ENCODE measurements at places on chromosomes 13 and 19.

GRCh38 chr13:77969299-77969698 is 50.7 kb upstream of the EDNRB start:
- DNase-seq = no peak

DNA sequence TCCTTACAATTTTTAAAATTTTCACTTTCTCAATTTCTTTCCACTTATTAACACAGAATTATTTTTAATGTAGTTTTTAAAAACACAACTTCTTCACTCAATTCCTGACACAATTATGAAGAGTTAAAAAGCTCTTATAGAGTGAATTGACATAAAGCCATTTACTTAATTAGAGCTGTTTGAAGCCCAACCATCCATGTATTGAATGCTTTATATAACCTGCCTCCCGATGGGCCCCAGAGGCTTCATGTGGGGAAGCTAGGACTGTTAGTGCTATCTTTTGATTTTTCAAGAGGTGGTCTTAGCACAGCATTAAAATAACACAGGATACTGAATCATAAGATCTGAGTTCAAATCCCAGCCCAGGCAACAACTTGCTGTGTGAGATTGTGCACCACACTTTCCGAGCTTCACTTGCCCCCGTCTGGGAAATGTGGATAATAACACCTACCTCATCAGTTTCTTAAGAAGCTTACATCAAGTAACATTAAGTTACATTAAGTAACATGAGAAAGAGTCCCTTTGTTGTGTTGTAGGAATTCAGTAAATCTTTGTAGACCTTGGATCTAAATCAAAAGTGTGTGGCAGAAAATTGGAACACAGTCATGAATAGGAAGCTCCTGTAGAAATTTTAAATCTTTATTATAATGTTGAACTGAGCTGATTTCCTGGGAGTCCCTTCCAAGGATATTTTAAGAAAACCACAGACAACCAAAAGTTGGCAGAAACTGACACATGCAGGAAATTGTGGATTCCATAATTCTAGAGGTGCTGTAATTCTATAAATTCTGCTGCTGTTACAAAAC is 5.5 kb upstream of the ENOX1 start:
- DNase-seq = peak; percentile 13

GRCh38 chr13:112697756-112698655 is 8.2 kb downstream of the ATP11A start:
- no peak for DNase-seq

GRCh38 chr13:41554626-41555386 is 97.5 kb downstream of the RGCC start:
- DNase-seq = no peak

- DNase-seq = no peak
These were observed 377.7 kb downstream of the KCNRG start for GRCh38 chr13:50392977-50393376.

DNA sequence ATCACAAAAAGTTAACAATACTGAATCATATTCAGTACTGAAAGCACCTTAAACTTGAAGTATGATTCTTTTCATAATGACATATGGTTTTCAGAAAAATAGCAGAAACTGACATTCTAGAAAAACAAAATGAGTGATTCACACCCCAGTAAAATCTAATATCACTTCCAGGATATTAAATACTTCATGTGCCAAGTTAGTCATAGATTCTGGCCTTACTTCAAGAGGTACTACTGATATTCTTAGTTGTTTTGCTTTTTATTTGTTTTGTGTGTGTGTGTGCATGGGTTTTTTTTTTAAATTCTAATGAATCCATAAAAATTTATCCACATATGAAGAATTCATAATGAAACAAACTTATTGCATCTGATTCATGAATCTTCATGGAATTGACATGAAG is 207.9 kb upstream of the UFM1 start:
- no peak for DNase-seq

- peak; percentile 95 for DNase-seq
These were observed 811 bp upstream of the PRMT1 start for GRCh38 chr19:49676136-49676783.

DNA sequence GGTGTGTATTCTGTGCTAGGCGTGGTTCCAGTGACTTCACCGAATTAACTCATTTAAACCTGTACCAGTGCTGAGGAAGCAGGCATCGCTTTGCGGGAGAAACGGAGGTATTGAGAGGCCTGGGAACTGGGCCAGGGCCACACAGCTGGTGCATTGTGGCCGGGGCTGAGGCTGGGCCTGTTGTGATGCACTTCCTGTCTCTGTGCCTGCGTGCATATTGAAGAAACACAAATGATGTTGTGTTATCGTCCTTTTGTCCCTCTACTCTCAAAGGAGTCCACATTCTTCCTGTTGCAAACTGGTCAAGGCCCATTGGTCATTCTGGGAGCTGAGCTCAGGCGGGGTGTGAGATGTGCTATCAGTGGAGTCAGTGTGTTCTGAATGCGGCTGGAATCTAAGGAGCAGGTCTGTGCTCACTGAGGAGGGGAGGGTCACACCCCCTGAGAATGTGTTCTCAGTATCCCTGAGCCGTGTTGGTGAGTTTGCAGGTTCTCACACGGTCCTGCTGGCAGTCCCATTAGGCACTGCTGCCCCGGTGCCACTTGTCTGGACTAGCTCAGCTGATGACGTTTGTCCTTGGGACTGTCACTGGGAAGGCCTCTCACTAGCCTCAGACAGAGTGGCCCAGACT is 62.1 kb downstream of the ARHGEF7 start:
- DNase-seq = peak; percentile 68

- no peak for DNase-seq
These were observed 14.2 kb downstream of the FBXO46 start for GRCh38 chr19:45716359-45717130.

GRCh38 chr19:18183529-18183928 is 9.5 kb upstream of the MPV17L2 start:
- no peak for DNase-seq

- no peak for DNase-seq
These were observed 95.0 kb downstream of the LIG4 start for GRCh38 chr13:108120302-108120701.

DNA sequence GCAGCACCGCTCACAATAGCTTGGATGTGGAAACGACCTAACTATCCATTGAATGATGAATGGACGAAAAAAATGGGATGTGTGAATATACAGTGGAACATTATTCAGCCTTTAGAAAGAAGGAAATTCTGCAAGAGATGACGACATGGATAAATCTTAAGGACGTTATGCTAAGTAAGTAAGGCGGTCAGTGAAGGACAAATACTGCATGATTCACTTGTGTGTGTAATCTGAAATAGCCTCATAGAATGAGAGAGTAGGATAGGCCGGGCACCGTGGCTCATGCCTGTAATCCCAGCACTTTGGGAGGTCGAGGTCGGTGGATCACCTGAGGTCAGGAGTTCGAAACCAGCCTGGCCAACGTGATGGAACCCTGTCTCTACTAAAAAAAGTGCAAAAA is 25.4 kb upstream of the ZNF766 start:
- DNase-seq = no peak

DNA sequence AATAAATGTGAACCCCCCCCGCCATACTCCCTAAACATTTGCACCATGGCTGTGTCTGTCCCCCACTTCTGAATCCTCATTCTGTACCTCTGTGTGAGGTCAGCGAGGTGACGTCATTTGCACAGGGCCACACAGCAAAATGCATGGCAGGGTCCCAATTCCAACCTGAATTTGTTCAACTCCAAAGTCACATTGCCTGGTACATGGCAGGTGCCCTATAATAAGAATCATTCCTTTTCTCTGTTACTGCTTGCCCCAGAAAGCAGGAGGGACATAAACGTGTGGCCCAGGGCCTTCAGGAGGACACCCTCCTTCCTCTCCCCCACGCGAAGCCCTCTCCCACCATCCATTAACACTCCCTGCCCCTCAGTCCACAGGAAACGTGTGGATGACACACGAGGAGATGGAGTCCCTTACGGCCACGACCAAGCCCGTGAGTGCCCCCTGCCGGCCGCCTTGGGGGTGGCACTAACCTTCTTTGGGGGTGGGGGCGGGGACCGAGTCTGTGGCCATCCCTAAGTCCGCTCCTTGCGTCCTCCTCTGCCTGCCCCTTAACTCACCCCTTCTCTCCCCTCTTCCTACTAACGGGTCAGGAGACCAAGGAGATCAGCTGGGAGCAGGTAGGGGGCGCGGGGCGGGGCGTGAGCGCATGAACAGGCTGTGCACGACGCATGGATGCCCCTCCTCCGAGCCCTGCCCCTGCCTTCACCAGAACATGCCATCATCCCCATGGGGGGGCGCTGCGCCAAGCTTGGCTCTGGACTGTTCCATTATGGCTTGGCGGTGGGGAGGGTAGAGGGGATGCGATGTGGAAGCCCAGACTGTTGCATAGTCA is 9.4 kb downstream of the HRC start:
- peak; percentile 75 for DNase-seq

DNA sequence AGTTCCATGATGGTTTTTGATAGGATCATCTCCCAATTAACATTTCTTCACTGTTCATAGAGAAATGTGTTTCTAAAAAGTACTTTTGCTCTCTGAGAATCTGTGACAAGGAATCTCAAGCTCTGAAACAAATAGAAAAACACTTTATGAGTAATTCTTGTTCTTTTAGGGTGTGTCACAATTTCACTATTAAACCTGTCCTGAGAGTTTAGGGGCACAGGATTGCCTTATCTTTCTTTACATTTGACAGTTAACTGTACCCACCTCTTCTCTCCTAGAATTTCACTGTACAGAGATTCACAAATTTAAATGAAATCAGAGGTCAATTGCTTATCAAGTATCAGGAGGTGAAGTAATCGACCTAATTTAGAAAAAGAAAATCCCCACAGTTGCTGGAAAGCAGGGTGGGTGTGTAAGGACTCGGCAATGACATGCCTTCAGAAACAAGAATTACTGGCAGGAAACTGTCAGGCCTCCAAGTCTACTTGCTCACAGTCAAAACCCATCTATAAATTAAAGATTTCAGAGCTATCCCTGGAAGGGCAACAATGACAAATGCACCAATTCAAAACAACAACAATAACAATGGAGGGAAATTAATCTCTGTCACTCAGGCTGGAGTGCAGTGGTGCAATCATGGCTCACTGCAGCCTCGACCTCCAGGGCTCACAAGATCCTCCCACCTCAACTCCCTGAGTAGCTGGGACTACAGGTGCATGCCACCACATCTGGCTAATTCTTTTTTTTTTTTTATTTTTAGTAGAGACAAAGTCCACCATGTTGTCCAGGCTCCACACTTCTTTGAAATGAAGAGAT is 250.2 kb downstream of the ABCC4 start:
- no peak for DNase-seq

DNA sequence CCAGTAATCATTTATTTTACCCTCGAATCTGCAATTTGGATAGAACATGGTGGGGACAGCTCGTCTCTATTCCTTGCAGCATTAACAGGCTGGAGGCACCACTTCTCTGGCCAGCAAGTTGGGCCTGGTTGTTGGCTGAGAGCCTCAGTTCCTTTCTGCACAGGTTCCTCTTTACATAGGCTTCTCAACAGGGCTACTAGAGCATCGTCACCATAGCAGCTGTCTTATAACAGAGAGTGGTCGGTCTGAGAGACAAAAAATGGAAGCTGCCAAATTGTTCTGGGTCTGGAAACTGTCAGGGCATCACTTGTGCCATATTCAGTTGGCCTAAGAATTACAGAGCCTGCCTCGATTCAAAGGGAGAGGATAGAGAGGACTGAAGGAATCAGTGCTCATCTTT is 86.7 kb downstream of the DNAJC15 start:
- DNase-seq = no peak

- DNase-seq = peak; percentile 40
These were observed 271.4 kb downstream of the NALCN start for GRCh38 chr13:101144808-101145419.

DNA sequence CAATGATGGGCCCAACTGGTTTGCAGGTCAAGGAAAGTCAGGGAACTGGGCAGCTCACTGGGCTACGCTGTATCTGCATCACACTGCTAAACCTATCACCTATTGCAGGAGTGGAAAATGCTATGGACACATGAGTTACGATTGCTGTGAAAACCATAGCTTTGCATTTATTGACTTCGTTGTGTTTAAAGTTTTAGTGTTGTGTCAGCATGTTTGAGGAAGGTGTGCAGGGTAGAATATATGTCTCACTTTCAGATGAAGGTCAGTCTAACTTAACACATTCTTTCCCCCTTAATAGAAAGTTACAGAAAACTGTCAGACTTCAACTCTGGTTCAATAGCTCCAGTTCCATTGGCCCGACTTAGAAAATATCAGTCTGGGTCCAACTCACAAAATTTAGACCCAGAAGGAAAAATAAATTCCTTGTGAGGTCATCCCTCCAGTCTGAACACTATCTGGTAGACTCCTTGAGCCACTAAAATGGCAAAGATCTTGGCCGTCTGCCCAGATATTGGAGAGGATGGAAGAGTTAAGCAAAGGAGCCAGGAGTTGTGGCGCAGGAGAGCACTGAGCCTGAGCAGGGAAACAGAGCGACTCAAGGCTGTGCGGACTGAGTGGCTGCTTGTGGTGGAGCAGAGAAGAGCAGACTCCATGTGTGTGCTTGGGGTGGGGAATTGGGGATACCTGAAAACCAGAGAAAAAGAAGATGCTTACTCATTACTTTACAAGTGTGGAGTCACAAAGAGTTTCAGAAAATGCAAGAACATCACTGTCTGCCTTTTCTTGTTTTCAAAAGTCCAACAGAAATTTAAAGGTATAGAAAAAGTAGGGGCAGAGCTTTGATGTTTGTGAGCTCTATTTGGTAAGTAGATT is 518.5 kb downstream of the FGF9 start:
- DNase-seq = no peak

GRCh38 chr13:24032674-24033073 is 127.8 kb upstream of the SPATA13 start:
- no peak for DNase-seq

GRCh38 chr13:24654741-24655140 is 25.5 kb upstream of the ATP12A start:
- DNase-seq = no peak

DNA sequence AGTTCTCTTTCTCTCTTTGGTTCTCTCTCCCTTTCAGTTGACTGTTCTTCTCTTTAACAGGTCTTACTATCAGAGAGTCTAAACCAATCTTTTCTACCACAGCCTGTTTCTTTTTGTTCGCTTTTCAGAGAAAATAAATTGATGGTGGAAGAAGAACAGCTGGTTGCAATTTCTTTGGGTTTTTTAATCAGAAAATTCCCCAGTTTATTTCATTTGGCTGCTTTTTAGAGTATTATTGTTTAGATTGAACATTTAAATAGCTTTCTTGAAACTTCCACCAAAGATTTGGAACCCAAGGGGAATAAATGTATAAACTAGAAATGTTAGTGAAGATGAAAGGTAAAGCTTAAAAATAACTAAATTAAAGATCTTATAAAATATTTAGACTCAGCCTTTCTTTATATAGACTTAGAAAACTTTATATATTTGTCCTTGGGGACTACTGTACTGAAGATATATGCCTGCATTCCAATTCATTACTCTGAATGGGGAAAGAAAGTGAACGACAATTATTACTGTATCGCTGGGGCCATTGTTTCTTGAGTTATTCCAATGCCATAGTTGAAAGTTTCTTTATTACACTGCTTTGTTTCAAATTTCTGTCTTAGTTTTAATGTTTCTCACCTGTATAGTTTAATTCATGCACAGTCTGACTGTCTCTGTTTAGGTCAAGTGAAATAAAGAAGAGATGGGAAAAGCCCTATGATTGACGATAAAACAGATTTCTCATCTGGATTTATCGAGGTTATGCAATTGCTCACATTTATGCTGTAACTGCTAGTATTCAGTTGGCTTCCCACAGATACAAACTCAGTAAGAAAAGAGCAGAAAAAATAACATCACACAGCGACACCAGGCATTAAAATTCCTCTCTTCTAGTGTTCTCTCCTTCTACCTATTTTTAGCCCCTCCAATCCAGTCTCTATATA is 169.4 kb upstream of the CSNK1A1L start:
- DNase-seq = no peak

- DNase-seq = peak; percentile 55
These were observed 793.9 kb upstream of the PCDH20 start for GRCh38 chr13:62209529-62209928.

GRCh38 chr13:76738616-76739015 is 147.6 kb downstream of the KCTD12 start:
- DNase-seq = peak; percentile 42

Measured in MV-4-11 (cell line).